Spleen (tissue), 13 donors: ENCODE measurements at places on chromosomes 6 and 20. TPM values are rescaled to one million over a fixed set of nuclear protein-coding genes. Genes with fewer than 3 reads are reported as not detected.

Gene FAM209B
- 1.4 TPM for polyA plus RNA-seq

Gene LY6G6D
- polyA plus RNA-seq, result not detected

Gene MOG
- not detected for polyA plus RNA-seq

Gene BHLHE23
- polyA plus RNA-seq, result not detected

Gene KHDRBS2
- polyA plus RNA-seq, result 1.3 TPM

Gene DLK2
- polyA plus RNA-seq, result 0.12 TPM

- DNase-seq, result no peak
- H3K4me1 ChIP-seq, result peaks cover 28% of the 10 kb centered on the region
- no peak overlapping the region for H3K4me3 ChIP-seq
- H3K27ac ChIP-seq, result peak overlapping the region; percentile 82
- peaks cover 100% of the 10 kb centered on the region for H3K36me3 ChIP-seq
These were observed 10.3 kb downstream of the MTO1 start for GRCh38 chr6:73471686-73472290.

- DNase-seq, result no peak
- H3K4me1 ChIP-seq, result peaks cover 33% of the 10 kb centered on the region
- H3K27ac ChIP-seq, result no peak overlapping the region
- no peaks in the 10 kb centered on the region for H3K36me3 ChIP-seq
These were observed 26.9 kb downstream of the AKIRIN2 start for GRCh38 chr6:87675004-87675681.

- H3K4me1 ChIP-seq, result no peaks in the 10 kb centered on the region
- H3K27me3 ChIP-seq, result peaks cover 54% of the 10 kb centered on the region
- DNase-seq, result no peak
- H3K27ac ChIP-seq, result no peak overlapping the region
- no peak overlapping the region for H3K4me3 ChIP-seq
- no peaks in the 10 kb centered on the region for H3K36me3 ChIP-seq
These were observed 291.8 kb downstream of the BMP7 start for GRCh38 chr20:56974499-56975250.

GRCh38 chr20:19408971-19409370, 196.5 kb downstream of the SLC24A3 start:
- H3K4me1 ChIP-seq, result no peaks in the 10 kb centered on the region
- no peaks in the 10 kb centered on the region for H3K27me3 ChIP-seq
- H3K27ac ChIP-seq, result no peak overlapping the region
- H3K36me3 ChIP-seq, result no peaks in the 10 kb centered on the region
- DNase-seq, result no peak
- no peak overlapping the region for H3K4me3 ChIP-seq

DNA sequence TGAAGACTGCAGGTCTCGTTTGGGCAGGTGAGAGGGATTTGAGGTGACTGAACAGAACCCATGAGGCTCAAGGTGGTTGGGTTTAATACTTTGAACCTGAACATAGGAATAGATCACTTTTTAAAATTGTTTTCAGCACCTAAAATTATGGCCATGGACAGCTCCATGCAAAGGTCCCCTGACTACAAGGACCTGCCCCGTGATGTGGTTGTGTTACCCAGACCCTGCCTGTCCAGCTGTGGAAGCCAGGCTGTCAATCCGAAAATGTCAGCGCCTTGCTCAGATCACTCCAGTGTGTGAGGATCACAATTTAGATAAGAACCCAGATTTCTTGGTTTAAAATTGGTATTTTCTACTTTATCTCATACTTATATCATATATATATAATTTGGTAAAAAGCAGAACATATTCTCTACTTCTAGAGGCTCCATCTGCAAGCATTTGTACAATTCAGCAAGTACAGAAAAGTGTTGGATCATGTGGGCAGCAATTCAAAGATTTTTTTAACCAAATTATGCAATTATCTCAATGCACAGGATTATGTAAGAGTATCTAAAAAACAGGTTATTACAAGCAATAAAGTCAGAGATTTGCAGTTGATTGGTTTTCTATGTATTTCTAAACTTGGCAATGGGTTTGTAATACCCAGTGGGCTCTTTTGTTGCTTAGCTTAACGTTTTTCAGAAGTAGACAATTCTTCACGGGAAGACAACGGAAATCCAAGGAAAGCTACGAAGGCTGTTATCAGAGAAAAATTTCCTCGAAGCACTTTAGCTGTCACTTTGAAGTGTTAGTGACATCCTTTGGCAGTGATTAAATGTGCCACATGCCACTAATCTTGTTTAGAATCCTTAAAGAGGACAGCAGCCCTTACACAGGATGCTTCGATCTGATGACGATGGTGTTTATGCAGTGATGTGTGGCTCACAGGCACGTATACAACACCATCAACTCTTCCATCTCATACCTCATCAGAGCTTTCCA, 24.1 kb upstream of the RPS6KA2 start:
- no peaks in the 10 kb centered on the region for H3K36me3 ChIP-seq
- H3K4me1 ChIP-seq, result peaks cover 6% of the 10 kb centered on the region
- H3K4me3 ChIP-seq, result no peak overlapping the region
- no peak overlapping the region for H3K27ac ChIP-seq

GRCh38 chr20:1866834-1867233, 28.4 kb upstream of the SIRPA start:
- DNase-seq, result no peak
- peaks cover 40% of the 10 kb centered on the region for H3K4me1 ChIP-seq
- H3K27ac ChIP-seq, result no peak overlapping the region
- H3K27me3 ChIP-seq, result peaks cover 27% of the 10 kb centered on the region

- no peaks in the 10 kb centered on the region for H3K36me3 ChIP-seq
- no peak for DNase-seq
- peaks cover 4% of the 10 kb centered on the region for H3K27me3 ChIP-seq
- no peaks in the 10 kb centered on the region for H3K4me1 ChIP-seq
These were observed 161.4 kb upstream of the PMEPA1 start for GRCh38 chr20:57871237-57871632.

DNA sequence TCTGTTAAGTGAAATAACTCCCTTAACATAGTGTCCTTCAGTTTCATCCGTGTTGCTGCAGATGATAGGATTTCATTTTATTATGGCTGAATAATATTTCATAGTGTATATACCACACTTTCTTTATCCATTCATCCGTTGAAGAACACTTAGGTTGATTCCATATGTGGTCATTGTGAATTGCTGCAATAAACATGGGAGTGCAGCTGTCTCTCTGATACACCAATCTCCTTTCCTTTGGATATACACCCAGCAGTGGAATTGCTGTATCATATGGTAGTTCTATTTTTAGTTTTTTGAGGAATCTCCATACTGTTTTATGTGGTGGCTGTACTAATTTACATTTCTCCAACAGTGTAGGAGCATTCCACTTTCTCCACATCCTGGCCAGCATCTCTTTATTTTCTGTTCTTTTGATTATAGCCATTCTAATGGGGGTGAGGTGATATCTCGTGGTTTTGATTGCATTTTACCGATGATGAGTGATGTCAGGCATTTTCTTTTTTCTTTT, 193.2 kb downstream of the SLC16A10 start:
- H3K27me3 ChIP-seq, result no peaks in the 10 kb centered on the region
- H3K36me3 ChIP-seq, result peaks cover 34% of the 10 kb centered on the region
- H3K27ac ChIP-seq, result no peak overlapping the region
- no peaks in the 10 kb centered on the region for H3K4me1 ChIP-seq
- no peak overlapping the region for H3K4me3 ChIP-seq

- H3K27me3 ChIP-seq, result no peaks in the 10 kb centered on the region
- DNase-seq, result no peak
- H3K36me3 ChIP-seq, result peaks cover 14% of the 10 kb centered on the region
- H3K4me3 ChIP-seq, result no peak overlapping the region
- no peak overlapping the region for H3K27ac ChIP-seq
These were observed 83.0 kb downstream of the PHF20 start for GRCh38 chr20:35854713-35855348.

- H3K4me1 ChIP-seq, result no peaks in the 10 kb centered on the region
- no peak overlapping the region for H3K27ac ChIP-seq
- H3K36me3 ChIP-seq, result no peaks in the 10 kb centered on the region
- no peak overlapping the region for H3K4me3 ChIP-seq
- H3K27me3 ChIP-seq, result peaks cover 10% of the 10 kb centered on the region
These were observed 142.7 kb upstream of the SULF2 start for GRCh38 chr20:47927944-47928343.

- no peaks in the 10 kb centered on the region for H3K36me3 ChIP-seq
- no peak for DNase-seq
- peaks cover 11% of the 10 kb centered on the region for H3K4me1 ChIP-seq
- no peak overlapping the region for H3K27ac ChIP-seq
- no peak overlapping the region for H3K4me3 ChIP-seq
These were observed 272.2 kb upstream of the MAP3K7 start for GRCh38 chr6:90859056-90859455.

GRCh38 chr20:51353491-51353890, 189.0 kb downstream of the NFATC2 start:
- DNase-seq, result peak; percentile 1
- H3K4me1 ChIP-seq, result no peaks in the 10 kb centered on the region
- H3K27ac ChIP-seq, result no peak overlapping the region
- no peaks in the 10 kb centered on the region for H3K27me3 ChIP-seq

DNA sequence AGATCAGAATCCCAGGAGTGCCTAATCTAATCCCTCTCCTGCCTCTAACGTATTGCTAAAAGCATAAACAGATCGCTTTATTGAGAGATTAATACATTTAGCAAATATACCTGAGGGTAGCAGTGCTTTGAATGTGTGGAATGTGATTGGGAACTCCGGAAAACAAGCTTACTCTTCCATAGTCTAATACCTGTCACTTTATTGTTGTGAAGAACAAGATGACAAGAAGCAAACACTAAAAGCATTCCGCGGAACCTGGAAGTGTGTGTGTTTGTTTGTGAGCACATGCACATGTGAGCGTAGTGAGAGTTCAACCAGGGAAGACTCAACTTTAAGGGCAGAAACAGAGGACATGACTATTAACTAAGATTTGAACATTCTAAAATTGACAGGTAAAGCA, 265.0 kb upstream of the GJE1 start:
- no peak overlapping the region for H3K27ac ChIP-seq
- no peak overlapping the region for H3K4me3 ChIP-seq
- no peaks in the 10 kb centered on the region for H3K36me3 ChIP-seq
- H3K4me1 ChIP-seq, result no peaks in the 10 kb centered on the region

DNA sequence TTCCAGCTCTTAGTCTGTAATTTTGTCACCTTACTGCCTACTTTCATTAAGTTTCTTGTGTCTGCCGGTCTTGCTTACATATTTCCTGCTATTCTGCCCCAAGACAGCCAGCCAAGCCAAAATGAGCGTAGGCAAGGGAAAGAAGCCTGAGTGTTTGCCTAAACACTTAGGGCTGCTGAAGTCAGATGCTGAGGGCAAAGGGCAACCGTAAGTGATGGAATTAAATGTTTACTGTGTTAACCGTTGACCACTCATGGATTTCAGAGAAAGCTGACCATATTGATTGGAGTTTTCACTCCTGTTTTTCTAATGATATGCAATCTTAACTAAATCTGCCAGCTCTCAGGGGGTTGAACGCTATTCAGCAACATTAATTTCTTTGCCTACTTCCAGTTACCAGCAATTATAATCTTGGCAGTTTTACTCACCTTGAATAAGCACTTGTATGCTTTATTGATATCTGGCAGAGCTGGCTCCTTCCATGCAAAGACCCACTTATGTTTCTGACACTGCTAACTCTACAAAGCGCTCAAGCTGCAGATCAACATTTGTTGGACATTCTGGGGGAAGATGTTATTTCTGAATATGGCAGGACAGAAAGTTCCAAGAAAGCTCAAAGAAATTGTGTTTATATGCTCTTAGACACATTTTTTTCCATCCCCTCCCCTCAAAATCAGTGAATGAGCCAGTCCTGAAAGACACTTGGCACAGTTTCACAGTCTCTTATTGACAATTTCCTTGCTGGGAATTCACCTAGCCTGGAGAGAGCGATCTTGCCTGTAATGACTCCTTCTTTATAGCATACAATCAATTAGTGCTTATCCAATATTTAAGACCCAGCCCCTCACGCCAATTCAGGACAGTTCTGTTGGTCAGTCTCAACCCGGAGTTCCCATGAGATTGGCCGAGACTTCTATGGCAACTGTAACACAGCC, 183.8 kb downstream of the PLCB1 start:
- H3K27me3 ChIP-seq, result no peaks in the 10 kb centered on the region
- no peak overlapping the region for H3K4me3 ChIP-seq
- H3K27ac ChIP-seq, result no peak overlapping the region
- DNase-seq, result no peak
- H3K4me1 ChIP-seq, result no peaks in the 10 kb centered on the region
- H3K36me3 ChIP-seq, result no peaks in the 10 kb centered on the region

GRCh38 chr6:135782546-135782945, 69.0 kb upstream of the PDE7B start:
- no peaks in the 10 kb centered on the region for H3K4me1 ChIP-seq
- no peaks in the 10 kb centered on the region for H3K36me3 ChIP-seq
- H3K4me3 ChIP-seq, result no peak overlapping the region
- no peaks in the 10 kb centered on the region for H3K27me3 ChIP-seq
- no peak for DNase-seq

DNA sequence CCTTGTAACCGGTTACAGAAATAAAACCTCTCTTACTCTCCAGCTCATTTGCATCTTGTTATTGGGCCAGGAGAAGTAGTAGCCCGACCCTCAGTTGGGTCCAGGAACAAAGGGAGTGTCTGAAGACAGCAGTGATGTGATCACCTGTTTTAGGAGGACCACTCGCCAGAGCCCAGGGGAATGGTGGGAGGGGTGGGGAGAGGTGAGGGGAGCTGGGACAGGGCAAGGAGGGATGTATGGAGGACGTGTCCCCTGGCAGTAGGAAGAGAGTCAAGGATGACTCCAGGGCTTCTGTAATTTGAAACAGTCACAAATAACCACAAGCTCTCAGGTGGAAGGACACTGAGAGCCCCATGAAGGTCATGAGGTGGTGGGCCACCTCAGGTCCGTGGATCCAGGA, 1.4 kb upstream of the PCMTD2 start:
- no peak overlapping the region for H3K27ac ChIP-seq
- no peak for DNase-seq
- no peaks in the 10 kb centered on the region for H3K27me3 ChIP-seq
- no peaks in the 10 kb centered on the region for H3K36me3 ChIP-seq
- H3K4me3 ChIP-seq, result no peak overlapping the region
- H3K4me1 ChIP-seq, result peaks cover 41% of the 10 kb centered on the region

DNA sequence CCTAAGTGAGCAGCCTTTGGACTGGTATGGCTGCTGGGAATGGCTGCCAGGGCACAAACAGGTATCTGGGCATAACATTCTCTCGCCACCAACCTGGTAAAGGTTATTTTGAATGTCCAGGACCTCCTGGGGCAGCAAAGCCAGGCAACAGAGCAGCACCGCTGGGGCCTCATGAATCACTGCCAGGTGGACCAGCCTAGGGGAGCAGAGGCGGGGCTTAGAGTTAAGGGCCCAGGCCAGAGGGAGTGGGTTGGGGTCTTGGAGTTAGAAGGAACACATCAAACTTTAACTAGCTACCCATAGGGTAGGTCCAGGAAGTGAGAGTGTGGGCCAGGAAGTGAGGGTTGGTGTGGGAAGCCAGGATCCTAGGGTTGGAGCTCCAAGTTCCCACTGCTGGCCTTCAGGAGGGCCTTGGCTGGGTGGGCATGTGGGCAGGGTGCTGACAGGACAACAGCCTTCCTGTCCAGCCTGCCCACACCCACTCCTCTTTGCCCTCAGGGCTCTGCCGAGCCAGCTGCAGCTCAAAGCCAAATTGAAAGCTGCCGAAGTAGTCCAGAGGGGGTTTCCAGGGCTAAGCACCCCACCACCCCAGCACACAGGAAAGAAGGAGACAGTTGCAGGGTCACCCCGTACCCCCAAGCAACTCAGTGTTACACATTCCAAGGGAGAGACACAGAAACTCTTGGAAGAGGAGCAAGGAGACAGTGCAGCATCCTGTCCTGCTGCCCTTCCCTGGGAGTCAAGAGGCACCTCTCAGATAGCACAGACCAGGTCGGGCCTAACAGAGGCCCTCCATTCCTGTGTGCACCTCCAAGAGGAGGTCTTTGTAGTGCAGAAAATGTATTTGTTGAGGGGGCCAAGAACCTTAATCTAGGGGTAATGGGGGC, 2.6 kb downstream of the NFKBIE start:
- peaks cover 50% of the 10 kb centered on the region for H3K36me3 ChIP-seq
- peak; percentile 89 for DNase-seq
- H3K27me3 ChIP-seq, result no peaks in the 10 kb centered on the region
- peak overlapping the region; percentile 96 for H3K27ac ChIP-seq
- H3K4me1 ChIP-seq, result peaks cover 85% of the 10 kb centered on the region
- peak overlapping the region; percentile 95 for H3K4me3 ChIP-seq
